Right kidney (tissue), 9 donors: ENCODE measurements at places on chromosomes 16 and 17.
A peak's percentile ranks its signal among the peaks of the same experiment; 100 is the strongest.

DNA sequence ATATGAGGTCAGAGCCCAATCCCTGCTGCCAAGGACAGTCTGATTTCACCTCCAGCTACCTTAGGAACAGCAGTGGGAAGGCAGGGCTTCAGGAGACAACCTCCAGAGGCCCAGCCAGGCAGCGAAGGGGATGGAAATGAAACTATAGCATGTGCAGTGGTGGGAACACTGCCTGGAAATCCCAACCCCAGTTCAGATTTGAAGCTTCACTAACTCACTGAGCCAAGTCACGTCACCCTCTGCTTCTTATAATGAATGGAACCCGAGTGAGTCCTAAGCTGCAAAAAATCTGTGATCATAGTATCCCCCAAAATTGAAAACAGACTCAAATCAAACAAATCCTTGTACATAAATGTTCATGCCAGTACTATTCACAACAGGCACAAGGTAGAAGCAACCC, 36.0 kb upstream of the SLC39A11 start:
- DNase-seq: no peak

GRCh38 chr16:69328854-69329316, 1.5 kb downstream of the PDF start:
- no peak for DNase-seq

DNA sequence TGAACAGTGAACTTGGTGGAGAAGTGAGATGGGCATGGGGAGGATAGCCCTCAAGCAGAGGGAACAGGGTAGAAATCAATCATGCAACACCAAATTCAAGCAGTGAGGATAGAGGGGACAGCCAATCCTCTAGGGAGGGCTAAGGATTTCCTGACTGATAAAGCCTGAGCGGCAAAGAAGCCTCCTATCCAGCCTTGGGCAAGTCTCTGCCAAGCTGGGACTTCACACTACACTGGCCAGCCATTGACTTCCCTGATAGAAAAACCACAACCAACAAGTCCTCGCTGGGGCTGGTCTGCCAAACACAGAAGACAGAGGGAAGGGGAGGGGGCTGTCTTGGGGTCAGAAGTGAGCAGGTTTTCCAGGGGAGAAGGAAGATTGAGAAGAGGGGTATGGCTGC, 2.5 kb upstream of the FBXL19 start:
- no peak for DNase-seq

DNA sequence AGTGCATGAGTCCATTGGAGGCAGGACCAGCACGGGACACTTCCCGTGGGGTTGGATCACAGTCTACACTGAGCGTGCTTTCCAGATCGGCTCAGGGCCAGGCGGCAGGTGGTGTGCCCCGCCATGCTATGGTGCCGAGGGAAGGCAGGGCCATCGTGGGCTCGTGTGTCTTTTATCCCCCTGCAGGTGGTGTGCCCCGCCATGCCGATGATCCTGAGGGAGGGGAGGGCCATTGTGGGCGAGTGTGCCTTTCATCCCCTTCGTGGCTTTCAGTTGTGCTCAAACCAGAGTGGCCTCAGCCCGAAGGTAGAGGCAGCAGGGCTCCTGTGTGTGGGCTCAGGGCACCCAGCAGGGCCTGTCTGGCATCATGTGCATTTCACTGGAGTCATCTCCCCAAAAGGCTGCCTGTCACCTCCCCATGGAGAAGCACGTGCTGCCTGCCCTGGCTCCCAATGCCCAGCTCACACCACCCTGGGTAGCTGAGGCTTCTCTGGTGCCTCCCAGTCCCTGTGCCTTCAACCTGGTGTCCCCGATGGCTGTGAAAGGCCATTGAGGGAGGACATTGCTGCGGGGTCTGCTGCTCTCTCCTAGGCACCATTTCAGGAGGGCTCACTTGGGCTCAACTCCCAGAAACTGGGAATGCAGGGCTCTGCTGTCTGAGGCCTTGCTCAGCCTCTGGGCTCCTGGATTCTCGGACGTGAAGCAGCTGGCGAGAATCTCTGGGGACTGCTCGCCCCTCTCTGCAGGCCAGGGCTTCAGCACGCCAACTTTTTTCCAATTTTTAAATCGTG, 207.6 kb downstream of the NPIPB11 start:
- DNase-seq: no peak

DNA sequence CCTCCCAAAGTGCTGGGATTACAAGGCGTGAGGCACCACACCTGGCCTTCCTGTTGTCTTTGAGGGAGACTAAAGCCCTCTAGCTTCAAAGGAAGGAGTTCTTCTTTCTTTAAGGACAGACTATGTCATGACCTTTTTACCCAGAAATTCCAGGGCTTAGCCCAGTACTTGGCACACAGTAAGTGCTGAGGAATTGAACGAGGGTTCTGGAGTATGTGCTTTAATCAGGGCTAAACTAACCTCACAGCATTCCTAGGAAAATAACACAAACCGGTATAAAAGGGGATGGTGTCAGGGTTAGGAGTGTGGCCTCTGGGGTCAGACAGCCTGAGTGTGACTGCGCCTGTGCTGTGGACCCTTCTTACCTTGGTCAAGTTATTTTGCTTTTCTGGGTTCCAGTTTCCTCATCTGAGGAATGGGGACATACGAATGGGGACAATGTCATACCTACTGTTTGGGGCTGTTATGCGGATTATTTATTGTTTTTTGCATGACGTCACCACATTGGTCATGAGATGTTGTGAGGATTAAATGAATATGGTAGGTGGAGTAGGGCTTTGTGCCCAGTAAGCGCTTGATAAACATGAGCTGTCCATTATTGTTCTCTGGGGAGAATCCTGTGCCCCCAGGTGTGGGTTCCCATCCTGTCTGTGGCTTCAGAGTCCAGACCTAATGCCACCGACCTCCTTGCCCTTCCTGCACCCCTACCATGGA, 21.9 kb downstream of the KSR1 start:
- DNase-seq: no peak

GRCh38 chr16:21971856-21972255, 18.7 kb downstream of the UQCRC2 start:
- DNase-seq: no peak

- no peak for DNase-seq
These were observed at the start of gene KATNB1 for GRCh38 chr16:57735755-57736418. Gene KATNB1, plus strand, starts transcription at chr16:57735770. Its CDS starts 1,474 bp downstream, at chr16:57737244.

- DNase-seq: no peak
These were observed 47.6 kb downstream of the GOSR1 start for GRCh38 chr17:30524847-30525246.

DNA sequence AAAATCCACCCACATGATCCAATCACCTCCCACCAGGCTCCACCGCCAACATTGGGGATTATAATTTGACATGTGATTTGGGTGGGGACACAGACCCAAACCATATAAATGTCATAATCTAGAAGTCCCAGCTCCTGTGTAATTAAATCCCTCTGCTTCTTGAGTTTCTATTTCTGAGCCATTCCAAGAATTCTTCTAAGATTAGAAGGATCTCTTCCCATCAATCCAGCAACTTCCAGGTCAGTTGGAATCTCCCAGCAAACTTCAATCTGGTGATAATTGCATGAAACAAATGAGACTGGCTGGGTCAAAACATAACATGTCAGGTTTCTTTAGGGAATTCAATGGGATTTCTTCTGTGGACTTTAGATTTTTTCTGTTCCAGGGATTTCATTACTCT, 127.8 kb upstream of the CDH5 start:
- no peak for DNase-seq

GRCh38 chr17:44269535-44270240, 1.8 kb upstream of the SLC4A1 start:
- no peak for DNase-seq

- DNase-seq: no peak
These were observed 5.4 kb downstream of the NPLOC4 start for GRCh38 chr17:81631482-81631881.

DNA sequence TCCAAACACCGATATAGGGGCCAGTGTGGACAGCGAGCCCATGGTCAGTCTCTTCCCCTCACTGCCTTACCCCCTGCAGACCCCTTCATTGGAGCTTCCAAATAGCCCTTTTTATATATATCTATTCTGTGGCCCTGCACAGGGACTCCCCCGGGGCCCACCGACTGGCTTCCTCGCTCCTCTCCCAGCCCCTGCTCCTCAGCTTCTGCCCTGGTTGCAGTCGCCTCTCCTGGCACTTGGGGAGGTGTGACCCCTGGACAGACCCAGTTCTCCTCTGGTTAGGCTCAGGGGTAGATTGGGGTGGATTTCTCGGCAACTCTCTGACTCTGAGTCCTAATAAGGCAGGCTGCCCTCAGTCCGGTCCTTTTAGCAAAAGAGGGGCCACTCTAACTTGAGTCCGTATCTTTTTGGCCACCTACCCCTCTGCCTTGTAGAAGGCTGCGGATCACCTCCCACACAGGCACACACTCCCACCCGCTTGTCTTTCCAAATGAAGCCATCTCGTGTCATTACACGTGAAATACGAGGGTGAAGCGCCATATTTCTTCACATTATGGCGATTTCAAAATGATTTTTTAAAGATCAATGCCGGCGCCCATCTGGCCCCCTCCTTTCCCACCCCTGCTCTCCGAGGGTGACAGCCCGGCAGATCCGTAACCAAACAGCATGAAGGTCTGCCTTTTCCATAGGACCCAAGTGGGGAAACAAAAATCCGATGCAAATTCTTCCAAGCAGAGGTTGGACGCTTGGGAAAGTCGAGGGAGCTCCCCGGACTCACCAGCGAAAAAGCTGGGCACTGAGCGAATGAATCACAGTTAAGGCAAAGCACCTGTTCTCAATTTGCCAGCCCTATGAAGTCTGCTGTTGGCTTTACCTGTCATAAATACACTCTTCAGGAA, 1.7 kb upstream of the HOXB9 start:
- no peak for DNase-seq

DNA sequence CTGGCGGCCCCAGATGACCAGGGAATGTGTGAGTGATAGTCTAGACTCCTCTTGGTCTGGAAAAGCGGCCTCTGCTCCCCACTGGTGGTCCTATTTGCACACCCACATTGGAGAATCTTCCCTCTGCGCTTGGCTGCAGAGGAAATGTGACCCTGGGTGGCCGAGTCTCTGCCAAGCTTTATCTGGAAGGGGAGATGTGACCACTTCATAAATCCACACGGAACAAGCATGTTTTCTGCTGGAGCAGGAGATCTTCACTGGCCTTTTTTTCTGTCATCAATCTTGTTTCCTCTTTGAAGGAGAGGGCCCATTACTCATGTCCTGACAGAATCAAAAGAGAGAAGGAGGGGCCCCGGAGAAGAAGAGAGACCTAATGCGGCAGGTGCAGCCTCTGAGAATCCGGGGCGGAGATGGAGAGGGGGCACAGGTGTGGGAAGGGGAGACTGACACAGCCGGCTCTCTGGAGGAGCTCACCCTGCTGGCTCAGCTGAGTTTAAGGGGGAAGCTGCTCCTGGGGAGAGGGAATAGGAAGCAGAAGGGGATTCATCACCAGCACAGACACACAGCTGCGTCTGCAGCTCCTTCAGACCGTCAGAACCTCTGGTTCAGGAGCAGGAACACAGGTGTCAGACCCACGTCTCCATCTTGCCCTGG, 116.3 kb downstream of the SOX9 start:
- DNase-seq: peak; percentile 35

DNA sequence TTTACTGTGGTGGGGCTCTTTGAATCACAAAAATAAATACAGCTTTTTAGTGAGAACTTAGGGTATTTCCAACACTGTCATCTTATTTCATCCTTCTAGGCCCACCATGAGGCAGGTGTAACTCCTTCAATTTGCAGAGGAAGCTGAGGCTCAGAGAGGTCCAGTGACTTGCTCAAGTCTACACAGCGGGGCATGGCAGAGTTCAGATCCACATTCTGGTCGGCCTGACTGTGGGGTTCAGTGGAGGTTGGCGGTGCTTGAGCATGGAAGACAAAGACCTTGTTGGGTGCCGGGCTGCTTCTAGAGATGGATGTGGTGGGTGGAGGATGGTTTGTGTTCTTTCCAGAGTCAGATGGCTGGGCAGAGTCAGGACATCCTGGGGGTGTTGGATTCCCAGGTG, 39.8 kb downstream of the PLCG2 start:
- no peak for DNase-seq
